ENCODE measurements at places on chromosomes 1 and 21.

GRCh38 chr21:32587120-32587519, 1.8 kb upstream of the TCP10L start:
- DNase-seq, result no peak

GRCh38 chr21:25737421-25737820, 2.6 kb downstream of the GABPA start:
- no peak for DNase-seq

DNA sequence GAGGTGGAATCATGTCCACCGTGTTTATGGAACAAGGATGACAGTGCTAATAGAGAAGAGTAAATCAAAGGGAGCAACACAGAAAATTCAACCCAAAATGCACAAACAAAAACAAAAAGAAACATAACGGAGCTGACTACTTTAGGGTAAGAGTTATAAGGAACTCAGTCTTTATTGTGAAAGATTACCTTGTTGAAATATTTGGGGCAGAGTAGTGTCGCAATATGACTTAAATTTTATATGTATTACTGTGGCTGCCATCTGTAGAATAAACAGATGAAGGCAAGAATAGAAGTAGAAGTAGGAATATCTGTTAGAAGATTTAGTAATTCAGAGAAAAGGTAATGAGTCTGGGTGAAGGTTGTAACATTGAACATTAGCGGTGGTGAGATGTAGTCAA, 913.9 kb downstream of the BRINP3 start:
- no peak for DNase-seq

DNA sequence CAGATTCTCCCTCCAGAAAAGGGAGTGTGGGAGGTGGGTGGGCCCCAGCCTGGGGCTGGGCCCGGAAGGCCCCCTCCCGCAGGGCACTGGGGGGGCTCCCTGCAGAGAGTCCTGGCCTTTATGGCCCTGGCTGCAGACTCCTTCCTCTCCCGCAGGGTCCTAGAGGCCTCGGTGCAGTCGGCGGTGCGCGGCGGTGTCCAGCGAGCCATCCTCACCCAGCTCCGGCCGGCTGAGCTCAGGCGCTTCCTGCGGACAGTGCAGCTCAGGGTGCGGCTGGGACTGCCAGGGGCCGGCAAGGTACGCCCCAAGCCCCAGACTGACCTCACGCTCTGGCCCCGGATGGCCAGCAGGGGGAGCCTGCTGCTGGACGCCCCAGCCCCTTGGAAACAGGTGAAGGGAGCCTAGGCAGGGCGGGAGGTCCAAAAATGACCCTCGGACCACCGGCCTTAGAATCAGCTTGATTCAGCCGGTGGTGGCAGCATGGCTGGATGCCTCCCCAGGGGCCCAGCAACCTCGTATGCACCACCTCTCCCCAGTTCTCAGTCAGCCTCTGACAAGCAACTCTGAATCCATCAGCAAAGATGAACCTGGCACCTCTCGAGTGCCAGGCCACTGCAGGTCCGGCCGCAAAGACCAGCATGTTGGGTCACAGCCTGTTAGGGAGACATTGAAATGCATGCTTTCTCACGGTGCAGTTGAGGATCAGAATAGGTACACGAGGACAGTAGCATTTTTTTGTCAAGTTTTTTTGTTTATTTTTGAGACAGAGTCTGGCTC, 20.6 kb downstream of the MTHFR start:
- no peak for DNase-seq

DNA sequence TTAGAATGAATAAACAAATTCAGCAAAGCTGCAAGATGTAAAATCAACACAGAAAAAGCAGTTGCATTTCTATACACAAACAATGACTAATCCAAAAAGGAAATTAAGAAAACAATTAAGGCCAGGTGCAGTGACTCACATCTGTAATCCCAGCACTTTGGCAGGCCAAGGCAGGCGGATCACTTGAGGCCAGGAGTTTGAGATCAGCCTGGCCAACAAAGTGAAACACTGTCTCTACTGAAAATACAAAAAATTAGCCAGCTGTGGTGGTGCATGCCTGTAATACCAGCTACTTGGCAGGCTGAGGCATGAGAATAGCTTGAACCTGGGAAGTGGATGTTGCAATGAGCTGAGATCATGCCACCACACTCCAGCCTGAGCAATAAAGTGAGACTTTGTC, 22.3 kb downstream of the THEM4 start:
- no peak for DNase-seq

GRCh38 chr21:22476726-22477646, 1478.8 kb downstream of the NCAM2 start:
- DNase-seq, result no peak

GRCh38 chr1:32232558-32233304, 10.5 kb downstream of the EIF3I start:
- DNase-seq, result no peak

- DNase-seq, result no peak
Observed at GRCh38 chr21:33041981-33042380, 16.2 kb downstream of the OLIG2 start.

DNA sequence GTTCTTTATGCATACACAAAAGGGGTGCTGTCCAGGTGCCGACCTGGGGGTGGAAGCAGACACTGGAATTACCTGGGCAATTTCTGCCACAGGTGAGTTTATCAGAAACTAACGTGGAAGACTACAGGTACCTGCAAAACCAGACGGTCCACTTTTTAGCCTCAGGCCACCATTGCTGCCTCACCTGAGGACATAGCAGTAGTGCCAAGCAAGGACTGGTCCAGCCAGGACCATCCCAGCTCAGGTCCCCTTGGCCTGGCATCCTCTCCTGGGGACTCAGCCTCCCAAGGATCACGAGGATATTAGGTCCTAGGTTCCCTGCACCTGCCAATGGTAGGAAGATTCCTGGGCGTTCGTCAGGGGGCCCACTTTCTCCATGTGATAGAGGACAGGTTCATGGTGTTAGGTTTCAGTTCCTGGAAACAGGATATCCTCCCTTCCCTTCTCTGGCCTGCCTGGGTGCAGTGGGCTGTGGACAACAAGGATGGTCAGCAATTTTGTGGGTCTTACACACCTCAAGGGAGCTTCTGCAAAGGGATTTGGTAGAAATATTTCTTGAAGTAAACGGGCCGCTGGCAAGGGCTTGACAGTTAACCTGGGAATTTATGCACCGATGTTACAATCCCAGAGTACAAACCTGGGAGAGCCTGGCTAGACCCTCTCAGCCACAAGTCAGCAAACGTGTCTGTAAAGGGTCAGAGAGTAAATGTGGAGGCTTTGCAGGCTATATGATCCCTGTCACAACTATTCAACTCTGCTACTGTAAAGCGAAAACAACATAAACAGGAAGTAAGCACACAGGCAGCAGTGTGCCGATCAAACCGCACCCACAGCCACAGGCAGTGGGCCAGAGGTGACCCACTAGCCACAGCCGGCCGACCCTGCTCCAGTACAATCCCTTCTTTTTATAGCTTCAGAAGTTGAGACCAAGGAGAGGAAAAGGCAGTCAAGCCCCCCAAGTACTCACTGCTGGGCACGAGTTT, 71.4 kb upstream of the RAB4A start:
- DNase-seq, result no peak

- DNase-seq, result no peak
Observed at GRCh38 chr21:22516230-22516629, 1518.0 kb downstream of the NCAM2 start.

GRCh38 chr1:161932668-161933067, 91.0 kb downstream of the OLFML2B start:
- DNase-seq, result no peak

DNA sequence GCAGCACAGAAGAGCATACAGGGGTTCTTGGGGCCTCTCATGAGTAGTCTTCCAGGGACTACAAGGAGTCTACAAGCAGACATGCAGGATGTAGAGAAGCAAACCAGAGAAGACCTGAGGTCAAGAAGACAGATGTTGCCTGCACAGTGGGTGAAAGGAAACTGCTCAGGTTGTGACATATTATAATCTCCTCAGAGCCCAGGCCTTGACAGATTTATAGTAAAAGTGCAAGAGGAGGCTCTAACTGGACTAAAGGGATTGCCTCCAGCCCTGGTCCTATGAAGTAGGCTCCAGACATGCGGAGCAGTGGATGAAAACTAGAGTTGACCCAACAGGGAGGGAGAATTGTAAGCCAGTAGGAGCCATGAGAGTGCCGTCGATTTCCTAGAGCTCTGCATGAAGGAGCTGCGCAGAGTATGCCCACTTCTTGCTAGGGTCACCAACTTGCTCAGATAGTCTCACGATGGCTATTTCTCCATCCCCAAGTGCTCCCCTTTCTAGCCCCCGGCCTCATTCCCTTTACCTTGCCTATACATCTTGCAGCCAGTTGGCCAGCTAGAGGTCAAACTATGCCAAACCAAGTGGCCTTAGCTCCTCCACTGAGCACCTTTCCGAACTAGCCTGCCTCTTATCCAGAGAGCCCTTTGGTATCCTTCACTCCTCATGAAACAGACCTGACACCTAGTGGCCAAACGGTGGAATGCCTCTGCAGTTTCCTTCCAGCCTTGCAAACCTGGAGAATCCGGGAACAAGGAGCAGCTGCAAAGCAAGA, 36.2 kb upstream of the IPO9 start:
- DNase-seq, result peak; percentile 39

DNA sequence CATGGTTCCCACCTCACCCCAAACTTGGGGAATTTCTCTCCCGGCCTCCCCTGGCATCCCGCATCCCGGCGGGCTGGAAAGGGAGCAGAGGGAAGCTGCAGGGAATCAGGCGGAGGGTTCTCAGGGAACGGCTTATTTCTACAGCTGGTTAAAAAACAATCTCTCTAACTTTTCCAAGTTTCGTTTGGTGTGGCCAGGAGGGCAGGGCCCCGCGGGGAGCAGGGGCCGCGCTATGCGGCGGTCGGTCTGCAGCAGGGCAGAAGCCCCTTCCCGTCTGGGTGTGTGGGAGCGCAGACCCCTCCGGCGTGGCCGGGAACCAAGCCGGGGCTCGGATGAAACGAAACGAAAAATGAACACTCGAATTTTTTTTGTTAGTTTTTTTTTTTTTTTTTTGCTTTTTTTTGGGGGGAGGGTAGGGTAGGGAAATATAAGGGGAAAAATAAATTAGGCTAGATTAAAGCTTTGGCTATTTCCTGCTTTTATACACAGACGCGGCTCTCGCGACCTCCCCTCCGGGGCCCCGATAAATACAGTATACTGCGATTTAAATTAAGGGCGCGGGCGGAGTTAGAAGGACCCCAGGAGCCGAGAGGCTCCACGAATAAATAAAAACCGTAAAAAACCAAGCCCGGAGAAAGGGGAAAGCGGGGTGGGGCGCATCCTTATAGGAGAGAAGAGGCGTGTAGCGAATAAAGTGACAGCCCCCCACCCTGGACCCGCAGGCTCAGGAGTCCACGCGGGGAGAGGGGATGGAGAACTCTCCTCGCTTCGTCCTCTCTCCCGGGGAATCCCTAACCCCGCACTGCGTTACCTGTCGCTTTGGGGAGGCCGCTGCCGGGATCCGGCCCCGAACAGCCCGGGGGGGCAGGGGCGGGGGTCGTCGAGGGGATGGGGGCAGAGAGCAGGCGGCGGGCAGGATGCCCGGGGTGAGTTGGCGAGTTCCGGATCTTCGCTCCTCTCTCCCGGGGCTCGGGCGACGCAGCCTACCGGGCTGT, 2.1 kb downstream of the POU3F1 start:
- DNase-seq, result no peak

DNA sequence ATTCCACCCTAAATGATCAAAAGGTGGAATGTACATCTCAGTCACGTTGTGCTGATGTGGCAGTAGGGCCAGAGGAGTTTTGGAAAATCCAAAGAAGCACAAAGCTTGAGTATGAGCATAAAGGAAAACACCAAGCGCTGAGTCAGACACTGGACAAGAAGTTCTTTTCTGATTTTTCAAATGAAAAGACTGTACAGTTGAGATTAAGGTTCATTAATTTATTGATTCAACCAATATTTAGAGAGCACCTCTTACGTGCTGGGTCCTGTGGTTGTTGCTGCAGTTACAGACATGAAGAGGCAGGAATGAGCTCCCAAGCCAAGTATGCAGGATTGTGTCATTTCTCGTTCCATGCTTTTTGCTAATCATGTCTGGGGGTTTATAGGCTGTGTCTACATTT, 28.9 kb upstream of the APP start:
- DNase-seq, result no peak

DNA sequence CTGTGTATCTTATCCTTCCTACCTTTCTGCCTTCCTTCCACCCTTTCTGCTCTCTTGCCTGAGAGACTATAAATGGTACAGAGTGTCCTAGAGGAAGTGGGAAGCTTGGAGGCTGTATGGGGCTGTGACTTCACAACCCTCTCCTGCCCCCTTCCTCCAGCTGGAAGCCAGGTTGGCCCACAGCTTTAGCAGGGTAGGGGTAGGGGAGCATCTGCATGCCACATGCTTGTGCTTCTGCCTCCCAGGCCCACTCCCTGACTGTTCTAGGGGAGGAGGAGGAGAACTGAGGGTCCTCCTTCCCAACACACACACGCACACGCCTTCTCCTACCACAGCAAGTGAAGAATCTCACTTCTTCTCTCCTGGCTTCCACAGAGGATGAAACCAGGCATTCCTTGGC, 3.9 kb upstream of the SLC27A3 start:
- no peak for DNase-seq

GRCh38 chr21:41229509-41230248, 61.7 kb downstream of the BACE2 start:
- DNase-seq, result no peak

- no peak for DNase-seq
Observed at GRCh38 chr1:53298045-53298637, 29.7 kb downstream of the LRP8 start.

DNA sequence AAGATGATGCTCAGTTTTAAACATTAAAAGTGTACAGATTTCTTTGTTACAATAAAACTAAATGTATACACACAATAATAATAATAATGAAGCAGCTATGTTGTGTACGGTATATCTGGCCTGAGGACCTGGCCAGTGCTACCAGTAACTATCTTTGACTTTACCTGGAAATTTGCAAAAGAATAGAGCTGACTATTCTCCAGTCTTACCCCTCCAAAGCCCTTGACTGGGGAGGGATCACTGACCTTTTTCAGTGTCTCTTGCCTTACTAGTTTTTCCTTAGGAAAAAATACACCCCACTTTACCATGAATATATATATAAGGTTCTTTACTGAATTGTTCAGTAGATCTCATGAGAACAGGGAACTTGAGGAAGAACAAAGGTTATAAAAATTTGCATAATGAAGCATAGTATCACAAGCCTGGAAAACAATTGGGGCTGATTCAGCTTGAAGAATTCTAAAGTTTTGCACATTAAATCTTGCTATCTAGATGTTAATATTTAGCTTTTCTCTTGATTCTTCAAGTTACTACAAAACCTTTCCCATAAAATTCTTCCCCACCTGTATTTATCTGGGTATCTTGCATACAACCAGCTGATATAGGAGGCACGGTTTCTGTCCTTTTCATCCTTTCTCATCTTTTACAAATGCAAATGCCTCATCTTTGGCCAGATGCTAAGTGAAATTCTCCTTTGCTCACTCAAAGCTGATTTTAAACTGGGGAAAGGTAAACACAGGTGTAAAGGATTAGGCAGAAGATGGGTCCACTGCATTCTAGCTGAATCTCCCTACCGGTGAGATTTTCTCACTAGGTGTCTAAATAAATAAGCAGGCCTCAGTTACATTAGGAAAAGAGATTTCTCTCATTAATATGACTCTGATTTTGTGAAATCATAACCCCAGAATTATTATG, 25.0 kb upstream of the SLAMF1 start:
- no peak for DNase-seq

GRCh38 chr1:226640321-226641136, 92.0 kb downstream of the STUM start:
- DNase-seq, result no peak
